ENCODE measurements at places on chromosomes 11 and 22.

DNA sequence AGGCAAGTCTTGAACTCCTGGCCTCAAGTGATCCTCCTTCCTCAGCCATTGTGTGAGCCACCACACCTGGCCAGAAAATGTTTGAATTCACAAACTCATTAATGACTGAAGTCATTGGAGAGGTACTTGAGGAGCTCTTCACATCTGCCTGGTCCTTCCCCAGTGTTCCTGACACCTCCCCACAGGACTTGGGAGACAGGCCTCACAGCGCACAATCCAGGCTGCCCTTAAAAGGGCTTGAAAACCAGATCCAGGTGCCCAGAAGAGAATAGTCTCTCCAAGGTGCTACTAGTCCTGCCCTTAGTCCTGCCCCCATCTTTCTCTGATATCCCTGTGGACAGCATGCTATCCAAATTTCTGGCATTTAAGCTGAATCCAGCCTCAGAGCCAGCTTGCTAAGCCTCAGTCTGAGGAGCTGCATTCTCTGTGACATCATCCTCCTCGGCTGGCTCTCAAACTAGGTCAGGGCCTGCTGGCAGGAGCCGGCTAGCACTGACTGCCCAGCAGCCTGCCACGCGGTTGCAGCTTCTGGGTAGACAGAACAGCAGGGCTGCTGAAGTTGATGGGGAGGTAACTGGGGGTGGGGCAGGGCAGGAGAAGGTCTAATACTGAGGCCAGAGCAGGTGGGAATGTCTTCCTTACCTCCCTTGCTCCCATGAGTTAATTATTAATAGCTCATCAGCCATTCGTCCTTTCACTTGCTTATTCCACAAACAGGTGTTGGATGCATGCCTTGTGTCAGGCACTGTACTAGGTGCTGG, 35.3 kb upstream of the NECTIN1 start:
- no peak for DNase-seq

DNA sequence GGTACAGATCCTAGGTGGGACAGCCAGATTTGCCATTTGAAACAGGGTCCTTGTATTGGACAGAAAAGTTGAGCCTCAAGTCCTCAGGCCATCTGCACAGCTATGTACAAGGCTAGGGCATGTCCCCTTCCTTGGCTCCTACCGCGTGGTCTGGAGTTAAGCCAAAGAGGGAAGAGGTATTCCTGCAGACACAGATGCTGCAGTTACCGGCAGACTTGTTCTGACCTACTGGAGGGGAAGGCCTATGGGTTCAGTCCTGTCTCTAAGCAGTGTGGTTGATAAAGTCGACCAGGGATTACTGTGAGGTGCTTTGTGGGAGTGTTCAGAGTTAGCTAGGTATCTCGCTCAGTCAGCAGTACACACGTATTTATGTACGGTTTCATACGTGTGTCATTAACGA, 180.6 kb downstream of the ADAMTS15 start:
- DNase-seq = no peak

DNA sequence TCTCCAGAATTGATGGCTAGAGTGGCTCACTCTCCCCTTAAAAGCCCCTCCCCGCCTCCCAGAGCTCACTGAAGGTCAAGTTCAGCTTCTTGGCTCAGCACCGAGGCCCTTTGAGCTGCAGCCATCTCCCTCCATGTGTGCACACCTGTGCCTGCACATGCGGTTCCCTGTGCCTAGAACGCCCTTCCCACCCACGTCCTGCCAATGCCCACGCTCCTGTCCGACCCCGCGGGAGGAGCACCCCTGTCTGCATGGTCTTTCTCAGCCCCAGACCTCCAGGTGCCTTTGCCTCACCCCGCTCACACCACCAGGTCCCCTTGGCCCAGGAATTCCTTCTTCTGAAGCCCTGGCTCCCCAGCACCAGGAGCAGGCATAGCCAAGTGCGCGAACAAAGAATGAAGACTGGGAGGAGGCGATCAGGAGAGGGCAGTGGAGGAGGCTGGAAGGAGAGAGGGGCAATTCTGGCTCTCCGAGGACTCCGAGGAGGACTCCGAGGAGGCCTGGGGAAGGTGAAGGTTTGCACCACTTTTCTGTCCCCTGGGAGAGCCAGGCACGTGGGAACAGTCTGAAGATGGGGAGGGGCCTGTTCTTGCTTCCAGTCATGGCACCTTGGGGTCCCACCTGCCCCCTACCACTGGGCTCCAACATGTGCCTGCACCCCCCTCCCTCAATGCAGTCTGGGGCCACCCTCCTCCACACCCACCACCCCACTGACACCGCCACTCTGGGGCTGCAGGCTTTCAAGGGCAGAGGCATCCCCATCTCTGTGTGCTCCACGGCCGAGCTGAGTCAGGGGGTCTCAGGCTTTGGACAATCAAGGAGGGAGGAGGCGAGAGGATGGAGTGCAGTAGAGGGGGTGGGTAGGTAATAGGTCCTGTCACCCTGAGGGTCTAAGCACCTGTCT, 17.7 kb downstream of the IGF2 start:
- no peak for DNase-seq

DNA sequence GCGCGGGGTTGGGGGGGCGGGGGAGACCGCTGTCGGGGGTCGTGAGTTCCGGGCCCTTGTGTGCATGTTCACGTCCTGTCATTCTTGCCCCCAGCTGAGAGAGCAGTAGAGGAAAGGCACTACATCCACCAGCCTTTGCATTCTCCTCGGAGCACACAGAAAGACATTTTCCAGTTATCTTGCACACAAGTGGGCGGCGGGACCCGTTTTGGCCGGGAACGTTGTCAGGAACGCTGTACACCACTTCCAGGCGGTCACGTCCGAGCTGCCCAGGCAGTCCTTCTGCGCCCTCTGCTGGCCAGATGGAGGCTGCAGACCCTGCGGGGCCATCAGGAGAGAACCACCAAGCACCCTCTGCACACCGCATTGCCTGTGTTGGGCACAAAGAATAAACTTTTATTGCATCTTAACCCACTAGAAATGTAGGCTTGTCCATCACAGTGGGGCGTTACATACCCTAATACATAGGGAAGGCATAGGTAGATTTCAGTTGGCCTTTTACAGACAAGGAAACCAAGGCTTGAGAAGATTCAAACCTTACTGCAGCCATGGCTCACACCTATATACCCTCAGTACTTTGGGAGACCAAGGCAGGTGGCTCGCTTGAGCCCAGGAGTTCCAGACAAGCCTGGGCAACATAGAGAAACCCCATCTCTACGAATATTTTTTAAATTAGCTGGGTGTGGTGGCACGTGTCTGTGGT, 2.8 kb upstream of the CDKN1C start:
- peak; percentile 85 for DNase-seq

- peak; percentile 92 for DNase-seq
Observed at GRCh38 chr11:63567044-63567840, 4.1 kb upstream of the PLAAT2 start.

- DNase-seq = no peak
Observed at GRCh38 chr11:11397036-11397415, 44.0 kb upstream of the CSNK2A3 start.

DNA sequence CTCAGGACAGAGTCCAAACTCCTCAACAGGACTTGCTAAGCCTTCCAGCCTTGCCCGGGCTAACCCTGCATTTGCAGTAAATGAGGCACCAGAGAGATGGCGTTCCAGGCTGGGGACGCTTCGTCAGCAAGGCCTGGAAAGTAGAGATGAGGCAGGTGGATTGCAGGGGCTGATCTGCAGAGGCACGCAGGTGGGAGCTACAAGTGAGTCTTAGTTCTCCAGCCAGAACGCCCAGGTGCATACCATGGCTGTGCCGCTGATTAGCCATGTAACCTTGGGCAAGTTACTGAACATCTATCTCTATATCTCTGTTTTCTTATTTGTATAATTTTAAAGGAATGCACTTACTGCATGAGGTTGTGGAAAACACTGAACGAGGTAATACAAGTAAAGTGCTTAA, 52.7 kb upstream of the BARX2 start:
- DNase-seq = no peak

DNA sequence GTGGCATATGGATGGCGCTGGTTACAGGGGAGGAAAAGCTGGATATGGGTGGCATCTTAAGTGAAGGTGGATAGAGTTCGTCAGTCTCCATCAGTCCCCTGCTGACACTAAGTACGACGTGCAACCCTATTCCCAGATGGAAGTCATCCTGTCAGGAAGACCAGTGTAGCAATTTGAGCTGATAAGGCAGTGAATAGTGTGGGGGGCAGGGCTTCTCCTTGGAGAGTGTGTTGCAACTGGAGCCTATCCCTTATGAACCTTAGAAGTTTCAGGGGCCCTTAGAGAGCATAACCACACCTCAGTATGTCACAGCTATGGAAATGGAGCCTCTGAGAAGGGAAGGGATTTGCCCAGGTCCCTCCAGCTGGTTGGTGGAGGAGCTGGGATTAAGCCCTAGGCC, 36.1 kb upstream of the ANKK1 start:
- no peak for DNase-seq

DNA sequence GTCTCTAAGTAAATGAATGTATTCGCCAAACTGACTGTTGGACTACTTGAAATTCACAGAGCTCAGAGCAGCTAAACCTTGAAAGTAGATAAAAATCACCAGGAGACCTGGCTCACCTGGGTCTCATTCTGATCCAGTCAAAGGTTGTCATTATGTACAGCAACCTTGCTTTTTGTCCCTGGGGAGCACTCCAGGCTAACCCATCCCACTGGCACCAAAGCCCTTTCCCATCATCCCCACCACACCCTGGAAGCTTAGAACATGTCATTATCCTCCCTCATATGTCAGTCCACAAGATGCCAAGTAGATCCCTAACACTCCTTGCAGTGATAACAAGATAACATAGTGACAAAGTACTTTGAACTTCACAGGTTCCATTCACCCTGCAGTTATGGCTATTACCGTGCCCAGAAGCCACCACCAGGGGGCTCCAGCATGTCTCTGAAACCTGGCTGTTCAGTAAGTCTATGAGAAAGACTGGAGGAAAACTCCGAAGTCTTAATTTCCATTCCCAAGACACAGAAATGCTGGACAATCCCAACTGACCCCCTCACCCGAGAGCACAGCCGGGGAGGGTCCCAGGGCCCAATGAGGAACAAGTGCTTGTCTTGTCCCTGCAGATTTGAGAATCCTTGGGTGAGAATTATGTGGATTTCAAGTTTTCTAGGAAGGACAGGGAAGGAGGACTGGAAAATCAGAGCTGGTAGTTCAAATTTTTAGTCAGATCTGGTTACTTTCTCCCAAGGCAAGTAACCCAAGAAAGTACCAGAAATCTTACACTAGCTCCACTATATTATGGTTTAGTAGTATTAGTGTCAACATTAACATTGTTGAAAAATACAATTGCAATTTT, 43.0 kb upstream of the USP47 start:
- DNase-seq = peak; percentile 78

DNA sequence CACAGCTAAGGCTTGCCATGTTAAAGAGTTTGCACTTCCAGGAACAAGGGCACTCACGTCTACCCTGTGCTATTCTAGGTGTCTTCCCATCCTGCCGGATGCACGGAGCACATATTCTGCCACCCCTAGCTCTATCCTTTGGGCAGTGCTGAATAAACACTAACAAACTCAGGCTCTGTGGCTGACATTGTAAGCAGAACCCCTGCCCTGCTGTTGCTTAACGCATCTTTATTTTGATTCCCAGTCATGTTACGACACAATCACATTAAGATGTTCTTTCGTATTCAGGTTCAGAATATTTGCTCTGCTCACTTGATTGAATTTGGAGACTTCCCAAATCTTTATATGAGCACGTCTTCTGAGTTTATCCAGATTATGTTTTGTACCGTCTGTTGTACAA, 3.7 kb upstream of the HDHD5 start:
- DNase-seq = no peak

DNA sequence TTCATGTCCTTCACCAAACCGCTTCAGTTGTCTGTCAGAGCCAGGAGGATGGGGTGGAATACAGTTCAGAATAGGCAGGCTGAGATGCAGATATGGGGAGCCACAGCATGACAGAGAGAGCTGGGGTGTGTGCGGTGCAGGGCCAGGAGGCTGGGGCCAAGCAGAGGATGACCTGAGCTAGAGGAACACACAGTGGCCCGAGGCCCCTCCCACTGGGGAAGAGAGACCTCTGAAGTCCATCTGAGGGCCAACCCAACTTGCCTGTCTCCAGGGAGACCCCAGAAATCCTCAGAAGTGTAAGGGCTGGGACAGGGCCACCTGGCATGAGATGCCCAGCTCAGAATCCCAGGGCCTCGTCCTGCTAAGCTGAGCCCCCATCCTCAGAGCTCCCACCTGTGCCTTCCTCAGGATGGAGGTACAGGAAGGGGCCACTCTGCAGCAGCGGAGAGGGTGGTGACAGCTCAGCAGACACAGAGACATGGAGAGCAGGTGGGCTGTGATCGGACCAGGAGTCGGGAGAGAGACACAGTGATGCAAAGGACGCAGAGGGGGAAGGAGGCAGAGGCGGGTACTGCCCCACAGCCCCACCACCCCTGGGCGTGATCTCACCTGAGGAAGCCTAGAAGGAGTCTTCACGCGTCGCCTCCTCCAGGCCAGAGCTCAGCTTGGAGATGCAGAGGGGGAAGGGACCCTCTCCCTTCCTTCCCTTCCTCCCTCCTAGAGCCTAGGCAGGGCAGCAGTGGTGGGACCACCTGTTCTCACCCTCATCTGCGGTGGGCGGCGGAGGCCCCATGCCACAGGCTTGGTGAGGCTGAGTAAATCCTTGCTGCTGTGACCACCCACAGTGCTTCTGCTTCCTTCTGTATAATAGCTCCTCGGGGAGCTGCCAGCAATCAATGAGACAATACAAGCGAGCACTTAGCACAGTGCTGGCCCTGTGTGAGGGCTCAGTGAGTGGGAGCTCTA, 9.1 kb upstream of the TUB start:
- DNase-seq = no peak

GRCh38 chr11:17504330-17505107, 27.9 kb upstream of the ABCC8 start:
- peak; percentile 71 for DNase-seq

DNA sequence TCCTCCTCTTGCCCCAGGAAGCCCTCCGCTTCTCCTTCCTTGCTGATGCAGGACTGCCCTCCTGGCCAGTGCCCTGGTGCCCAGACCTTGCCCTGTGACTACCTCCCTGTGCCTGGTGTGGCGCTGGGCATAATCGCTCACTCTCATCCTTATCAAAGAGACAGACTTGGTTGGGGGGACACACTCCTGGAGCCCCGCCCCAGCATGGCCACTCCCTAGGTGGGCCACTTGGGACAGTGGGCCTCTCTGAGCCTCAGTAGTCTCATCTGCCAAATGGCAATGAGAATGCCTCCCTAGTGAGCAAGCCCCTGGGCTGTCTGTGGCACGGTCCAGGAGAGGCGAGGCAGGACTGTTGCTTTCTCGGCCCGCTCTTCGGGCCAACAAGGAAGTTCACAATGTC, 72.7 kb upstream of the TSPAN18 start:
- no peak for DNase-seq

Data from CD4-positive, alpha-beta T cell treated with Interleukin-21 for 1 hour (primary cell).